Amygdala (tissue), 56 donors: ENCODE measurements at places on chromosomes 3 and 15.

- DNase-seq: no peak
Measured at GRCh38 chr3:160210799-160211221, 14.4 kb upstream of the C3orf80 start.

- DNase-seq: no peak
Measured at GRCh38 chr3:175046601-175047000, 187.5 kb downstream of the NAALADL2 start.

- DNase-seq: no peak
Measured at GRCh38 chr3:135034891-135035440, 239.9 kb downstream of the EPHB1 start.

DNA sequence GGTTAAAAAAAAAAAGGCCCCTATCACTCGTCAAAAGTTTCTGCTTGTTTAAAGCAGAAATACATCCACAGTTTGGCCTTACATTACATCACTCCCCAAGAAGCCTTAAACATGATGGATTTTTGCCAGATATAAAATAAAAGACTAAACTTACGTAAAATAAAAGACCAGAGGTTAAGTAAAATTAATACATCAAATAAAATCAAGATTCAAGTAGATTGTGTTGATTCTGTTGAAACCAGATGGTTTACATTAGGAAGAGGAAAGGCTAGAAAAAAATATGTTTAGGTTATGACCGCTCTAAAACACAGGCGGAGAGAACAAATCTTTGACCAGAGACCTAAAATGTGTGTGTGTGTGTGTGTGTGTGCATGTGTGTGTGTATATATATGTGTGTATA, 104.1 kb downstream of the DUT start:
- no peak for DNase-seq

GRCh38 chr15:28921919-28922706, 36.3 kb downstream of the APBA2 start:
- DNase-seq: no peak

- DNase-seq: no peak
Measured at GRCh38 chr3:186261638-186262037, 100.4 kb downstream of the DGKG start.

DNA sequence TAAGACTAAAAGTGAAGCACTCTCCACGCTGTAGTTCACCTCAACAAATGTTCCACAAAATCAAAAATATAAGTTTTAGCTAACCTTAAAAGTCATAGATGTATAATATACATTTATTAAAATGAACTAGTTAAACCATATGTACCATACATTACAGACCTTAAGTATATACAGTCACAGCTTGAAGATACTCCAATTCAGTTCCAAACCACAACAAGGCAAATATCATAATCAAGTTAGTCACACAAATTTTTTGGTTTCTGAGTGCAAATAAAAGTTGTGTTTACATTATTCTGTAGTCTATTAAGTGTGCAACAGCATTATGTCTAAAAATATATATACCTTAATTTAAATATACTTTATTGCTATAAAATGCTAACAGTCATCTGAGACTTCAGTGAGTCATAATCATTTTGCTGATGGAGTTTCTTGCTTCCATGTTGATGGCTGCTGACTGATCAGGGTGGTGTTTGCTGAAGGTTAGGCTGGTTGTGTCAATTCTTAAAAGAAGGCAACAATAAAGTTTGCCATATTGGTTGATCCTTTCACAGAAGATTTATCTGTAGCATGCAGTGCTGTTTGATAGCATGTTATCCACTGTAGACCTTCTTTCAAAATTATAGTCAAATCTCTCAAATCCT, 736.7 kb downstream of the NSUN3 start:
- no peak for DNase-seq

GRCh38 chr15:49857496-49858475, 236.9 kb downstream of the DTWD1 start:
- no peak for DNase-seq

DNA sequence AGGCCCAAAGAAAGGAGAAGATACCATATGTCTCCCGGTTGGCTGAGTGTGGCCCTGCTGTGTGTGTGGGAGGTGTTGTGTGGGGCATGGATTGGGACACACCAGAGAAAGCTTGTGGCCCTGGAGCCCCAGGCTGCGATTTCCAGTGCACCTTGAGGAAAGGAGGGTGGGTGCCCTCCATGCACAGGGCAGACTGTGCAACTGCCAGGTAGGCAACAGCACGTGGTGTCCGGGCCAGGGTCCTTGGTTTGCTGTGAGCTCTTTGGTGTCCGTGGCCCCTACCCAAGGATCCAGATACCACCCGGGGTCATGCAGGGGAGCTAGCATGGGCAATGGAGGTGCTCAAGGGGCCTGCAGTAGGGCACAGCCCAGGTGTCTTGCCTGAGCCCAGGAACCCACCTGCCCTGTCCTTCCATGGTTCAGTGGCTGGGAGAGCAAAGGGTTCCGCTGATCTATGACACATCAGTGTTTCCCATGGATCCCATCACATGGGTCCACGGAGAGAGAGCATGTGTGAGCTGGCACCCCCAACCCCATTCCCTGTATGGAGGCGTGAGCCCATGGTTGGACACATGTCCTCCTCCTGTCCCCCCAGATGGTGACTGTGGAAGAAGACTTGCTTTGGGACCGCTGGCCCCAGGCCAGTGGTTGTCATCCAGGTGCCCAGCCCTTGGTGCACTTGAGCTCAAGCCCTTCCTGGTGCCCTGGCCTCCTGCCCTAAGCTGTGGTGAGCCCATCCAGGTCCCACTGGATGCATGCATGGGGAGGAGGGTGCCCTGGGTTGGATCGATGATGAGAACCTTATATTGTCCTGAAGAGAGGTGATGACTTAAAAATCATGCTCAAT, 223.4 kb downstream of the SNRPN start:
- DNase-seq: no peak

- DNase-seq: no peak
Measured at GRCh38 chr3:112806903-112807302, 39.8 kb downstream of the CD200R1L start.

- no peak for DNase-seq
Measured at GRCh38 chr3:4373669-4374068, 70.5 kb downstream of the SETMAR start.

DNA sequence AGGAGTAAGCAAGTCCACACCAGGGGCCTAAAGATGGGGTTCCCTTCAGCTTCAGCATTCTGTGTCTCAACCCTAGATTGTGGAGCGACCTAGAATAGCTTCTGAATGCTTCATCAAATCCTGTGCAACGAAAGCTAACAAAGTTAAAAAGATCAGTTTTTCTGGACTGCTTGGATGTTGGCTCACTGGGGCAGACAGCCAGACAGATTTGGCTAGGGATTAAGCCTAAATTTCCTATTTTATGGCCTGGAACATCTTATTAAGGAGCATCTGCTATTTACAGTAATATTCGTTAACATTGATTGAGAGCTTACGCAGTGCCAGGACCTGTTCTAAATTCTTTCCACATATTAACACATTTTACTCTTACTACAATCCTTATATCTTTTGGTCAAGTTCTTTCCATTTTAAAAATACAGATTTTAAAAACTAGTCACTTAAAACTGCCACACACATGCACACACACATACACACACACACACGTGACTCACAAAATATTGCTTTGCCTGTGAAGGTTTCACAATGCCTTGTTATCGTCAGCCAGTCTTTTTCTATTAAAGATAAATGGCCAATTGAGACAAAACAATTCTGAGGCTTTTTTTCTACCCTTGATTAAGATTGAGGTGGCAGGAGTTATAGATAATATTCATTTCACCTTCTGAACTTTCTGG, 173.3 kb upstream of the SNTN start:
- DNase-seq: no peak

DNA sequence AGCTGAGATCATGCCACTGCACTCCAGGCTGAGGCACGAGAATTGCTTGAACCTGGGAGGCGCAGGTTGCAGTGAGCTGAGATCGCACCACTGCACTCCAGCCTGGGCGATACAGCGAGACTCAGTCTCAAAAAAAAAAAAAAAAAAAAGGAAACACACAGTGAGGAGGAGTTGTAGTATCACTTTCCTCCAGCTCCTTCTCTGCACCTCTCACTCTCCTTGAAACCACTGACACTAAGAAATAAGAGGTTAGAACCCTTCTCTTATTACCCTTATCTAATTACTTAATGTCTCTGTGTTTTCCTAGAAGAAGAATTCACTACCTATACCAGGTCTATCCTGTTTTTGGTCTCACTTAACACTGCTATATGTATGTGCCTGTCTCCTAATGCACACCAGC, 31.7 kb downstream of the RAB27A start:
- DNase-seq: no peak

DNA sequence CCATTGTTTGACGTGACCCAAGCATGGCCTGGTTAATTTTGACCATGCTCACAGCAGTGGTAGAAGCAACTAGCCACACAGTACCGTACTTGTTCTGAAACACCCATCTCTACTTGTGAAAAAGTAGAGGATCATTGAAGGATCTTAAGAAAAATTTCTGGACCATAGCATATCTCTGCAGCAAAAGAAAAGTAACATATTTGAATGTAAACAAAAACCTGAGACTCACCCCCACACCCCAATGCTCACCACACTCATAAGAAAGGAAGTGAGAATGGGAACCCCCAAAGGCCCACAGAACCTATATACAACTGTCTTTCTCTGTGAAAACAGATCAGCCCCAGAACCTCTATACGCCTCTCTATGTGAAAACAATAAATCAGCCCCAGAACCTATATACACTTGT, 33.8 kb upstream of the TFRC start:
- no peak for DNase-seq

GRCh38 chr3:77329116-77329515, 289.2 kb downstream of the ROBO2 start:
- DNase-seq: no peak

GRCh38 chr15:32870240-32871033, 152.6 kb downstream of the GREM1 start:
- DNase-seq: no peak

DNA sequence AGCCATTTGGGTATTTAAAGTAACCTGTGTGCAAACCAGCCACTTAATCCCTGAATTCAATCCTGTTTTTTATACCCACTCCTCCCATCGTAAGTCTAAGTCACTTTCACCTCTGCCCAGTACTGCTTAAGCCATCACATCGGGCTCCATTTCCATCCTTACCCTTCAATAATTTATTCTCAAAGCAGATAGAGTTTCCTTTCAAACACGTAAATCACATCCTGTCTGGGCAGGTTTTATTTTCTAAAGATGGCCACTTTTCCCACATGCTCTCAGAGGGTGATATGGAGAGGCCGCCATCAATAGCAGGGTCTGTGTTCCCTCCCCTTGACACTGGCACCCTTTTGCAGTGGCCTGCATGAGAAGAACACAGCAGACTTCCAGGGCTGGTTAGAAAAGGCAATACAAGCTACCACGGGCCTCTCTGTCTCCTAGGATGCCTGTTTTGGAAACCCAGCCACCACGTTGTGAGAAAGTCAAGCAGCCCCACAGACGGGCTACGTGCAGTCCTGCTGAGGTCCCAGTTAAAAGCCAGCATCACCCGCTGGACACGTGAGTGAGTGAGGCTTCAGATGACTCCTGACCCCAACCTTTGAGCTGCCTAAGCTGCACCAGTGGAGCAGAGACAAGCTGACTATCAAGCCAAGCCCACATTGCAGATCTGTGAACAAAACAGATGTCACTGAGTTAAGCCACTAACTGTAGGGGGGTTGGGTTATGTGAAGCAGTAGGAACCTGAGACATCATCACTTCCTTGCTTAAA, 241.8 kb upstream of the SLCO3A1 start:
- DNase-seq: no peak

GRCh38 chr3:177538750-177539730, 341.8 kb upstream of the TBL1XR1 start:
- no peak for DNase-seq

DNA sequence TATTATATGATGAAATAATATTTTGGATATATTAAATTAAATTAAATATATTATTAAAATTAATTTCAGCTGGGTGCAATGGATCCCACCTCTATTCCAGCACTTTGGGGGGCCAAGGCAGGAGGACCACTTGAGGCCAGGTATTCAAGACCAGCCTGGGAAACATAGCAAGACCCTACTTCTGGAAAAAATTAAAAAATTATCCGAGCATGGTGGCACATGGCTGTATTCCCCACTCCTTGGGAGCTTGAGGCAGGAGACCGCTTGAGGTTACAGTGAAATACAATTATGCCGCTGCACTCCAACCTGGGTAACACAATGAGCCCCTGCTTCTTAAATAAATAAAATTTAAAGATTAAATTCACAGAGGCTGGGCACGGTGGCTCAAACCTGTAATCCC, 61.4 kb downstream of the SH3BP5 start:
- DNase-seq: no peak

GRCh38 chr3:116288485-116288884, 156.8 kb downstream of the LSAMP start:
- DNase-seq: no peak

DNA sequence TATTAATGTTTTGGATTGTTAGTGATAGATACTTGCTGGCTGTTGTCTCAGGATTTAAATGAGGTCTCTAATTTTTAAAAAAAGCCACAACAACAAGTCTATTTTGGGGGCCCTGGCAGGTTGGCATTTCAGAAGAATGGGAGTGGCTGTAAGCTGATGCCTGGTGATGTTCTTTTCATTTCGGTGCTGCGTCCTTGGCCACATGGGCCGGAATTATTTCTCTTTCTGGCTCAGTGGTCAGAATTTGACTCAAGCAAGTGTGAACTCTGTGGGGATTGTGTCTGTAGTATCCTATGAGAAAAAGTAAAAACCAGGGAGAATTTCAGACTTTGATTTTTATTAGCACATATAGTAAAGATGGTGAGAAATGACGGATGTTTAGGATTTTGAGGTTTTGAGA, 203.0 kb downstream of the AKAP13 start:
- no peak for DNase-seq

GRCh38 chr3:82261637-82262036, 500.2 kb upstream of the GBE1 start:
- DNase-seq: no peak

- DNase-seq: no peak
Measured at GRCh38 chr3:52384019-52384761, 60.7 kb downstream of the SEMA3G start.

GRCh38 chr15:29130951-29131839, 138.4 kb downstream of the NSMCE3 start:
- DNase-seq: no peak

DNA sequence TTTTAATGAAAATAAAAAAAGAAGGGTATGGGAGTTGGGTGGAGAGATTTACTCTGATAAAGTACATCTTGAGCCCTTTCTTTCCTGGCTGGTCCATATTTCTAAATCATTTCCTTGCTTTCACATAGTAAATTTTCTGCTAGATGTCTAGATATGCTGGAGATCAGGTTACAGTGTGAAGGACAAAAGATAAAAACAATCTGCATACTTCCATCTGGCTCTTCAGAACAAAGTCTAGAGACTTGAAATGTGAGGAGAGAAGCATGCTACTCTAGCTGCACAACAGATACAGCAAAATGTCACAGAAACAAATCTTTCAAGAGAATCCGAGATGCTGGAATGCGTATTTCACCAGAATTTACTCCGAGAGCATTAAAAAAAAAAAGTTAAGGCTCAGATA, 42.2 kb downstream of the FOXP1 start:
- no peak for DNase-seq
